ENCODE measurements at places on chromosomes 13 and 19. TPM values are rescaled to one million over a fixed set of nuclear protein-coding genes. Genes with fewer than 3 reads are reported as not detected.

Gene ZNF471
- total RNA-seq, result 4.2 TPM

Gene ZNF574
- total RNA-seq, result 14.7 TPM

Gene OR7A5
- not detected for total RNA-seq

Gene ZNF528
- 7.8 TPM for total RNA-seq

Gene GSX1
- not detected for total RNA-seq

Gene ATP7B
- 18.8 TPM for total RNA-seq

Gene SIGLEC9
- total RNA-seq, result 1.7 TPM

Gene URAD
- total RNA-seq, result 26.9 TPM

Gene ZNF554
- 5.1 TPM for total RNA-seq

Gene FGF21
- not detected for total RNA-seq

Gene CPB2
- 0.40 TPM for total RNA-seq

Gene ZNF791
- 20.5 TPM for total RNA-seq

Gene CEACAM18
- total RNA-seq, result not detected

All from colonic mucosa (tissue), 4 donors.